NCI-H2029 (cell line): ENCODE measurements at places on chromosomes 4 and X.

DNA sequence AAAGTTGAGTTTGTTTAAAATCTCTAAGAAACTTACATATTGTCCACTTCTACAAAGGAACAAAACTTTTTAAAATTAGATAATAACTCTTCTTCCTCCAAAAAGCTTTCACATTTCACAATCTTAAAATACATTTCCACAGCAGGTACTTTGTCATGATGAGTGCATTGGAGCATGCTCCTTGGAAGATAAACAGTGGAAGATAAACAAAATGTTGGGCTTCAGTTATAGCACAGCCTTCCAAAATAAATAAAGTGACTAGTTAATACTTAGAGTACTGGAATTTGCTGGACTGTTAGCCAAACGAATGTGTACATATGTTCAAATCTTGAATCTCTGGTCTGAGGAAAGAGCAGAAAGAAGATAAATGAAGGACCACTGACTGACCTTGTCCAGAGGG lies 54.9 kb upstream of the PDE5A start:
- DNase-seq = no peak

- DNase-seq = no peak
These were observed 552.7 kb upstream of the SLIT2 start for GRCh38 chr4:19698961-19699360.

DNA sequence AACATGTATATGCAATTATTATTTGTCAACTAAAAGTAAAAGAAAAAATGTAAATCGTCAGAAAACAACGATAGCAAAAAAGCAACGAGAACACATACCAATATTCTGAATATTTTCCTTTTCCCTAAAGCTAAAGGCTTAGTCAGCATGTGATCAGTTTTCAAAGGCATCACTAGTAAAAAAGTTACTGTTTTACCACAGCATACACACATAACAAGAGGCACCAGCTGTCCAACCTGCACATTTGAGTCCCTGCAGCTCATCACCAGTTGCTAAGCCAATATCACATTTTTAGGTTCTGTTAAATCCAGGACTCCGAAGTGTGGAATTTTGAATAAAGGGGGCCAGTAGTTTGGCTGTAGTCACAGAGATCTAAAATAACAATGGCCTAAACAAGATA lies 203.8 kb downstream of the ADGRA3 start:
- no peak for DNase-seq

DNA sequence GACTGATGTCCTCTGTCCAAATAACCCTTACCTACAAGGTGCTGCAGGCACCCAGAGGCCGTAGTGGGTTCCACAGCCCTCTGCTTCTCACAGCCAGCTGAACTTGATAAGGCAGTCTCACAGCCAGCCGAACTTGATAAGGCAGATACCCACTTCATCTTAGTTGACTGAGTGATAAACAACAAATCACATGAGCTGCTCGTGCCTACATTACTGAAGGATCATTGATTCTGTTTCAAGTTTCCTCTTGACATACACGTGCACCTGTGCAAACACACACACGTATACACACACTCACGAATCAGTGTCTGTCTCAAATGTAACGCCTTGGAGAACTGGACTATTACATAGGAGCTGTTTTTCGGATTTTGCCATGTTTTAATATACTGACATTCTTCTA lies 276.3 kb downstream of the DCTD start:
- peak; percentile 83 for DNase-seq

DNA sequence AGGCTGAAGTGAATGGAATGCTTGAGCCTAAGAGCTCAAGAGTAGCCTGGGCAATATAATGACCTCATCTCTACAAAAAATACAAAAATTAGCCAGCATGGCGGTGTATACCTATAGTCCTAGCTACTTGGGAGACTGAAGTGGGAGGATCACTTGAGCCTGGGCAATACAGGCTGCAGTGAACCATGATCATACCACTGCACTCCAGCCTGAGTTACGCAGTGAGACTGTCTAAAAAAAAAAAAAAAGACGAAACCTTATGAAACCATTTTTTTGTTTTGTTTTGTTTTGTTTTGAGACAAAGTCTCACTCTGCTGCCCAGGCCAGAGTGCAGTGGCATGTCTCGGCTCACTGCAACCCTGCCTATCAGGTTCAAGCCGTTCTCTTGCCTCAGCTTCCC lies 36.9 kb downstream of the TLR10 start:
- DNase-seq = no peak

- no peak for DNase-seq
These were observed 6.9 kb downstream of the CXCL3 start for GRCh38 chr4:74031576-74031975.

DNA sequence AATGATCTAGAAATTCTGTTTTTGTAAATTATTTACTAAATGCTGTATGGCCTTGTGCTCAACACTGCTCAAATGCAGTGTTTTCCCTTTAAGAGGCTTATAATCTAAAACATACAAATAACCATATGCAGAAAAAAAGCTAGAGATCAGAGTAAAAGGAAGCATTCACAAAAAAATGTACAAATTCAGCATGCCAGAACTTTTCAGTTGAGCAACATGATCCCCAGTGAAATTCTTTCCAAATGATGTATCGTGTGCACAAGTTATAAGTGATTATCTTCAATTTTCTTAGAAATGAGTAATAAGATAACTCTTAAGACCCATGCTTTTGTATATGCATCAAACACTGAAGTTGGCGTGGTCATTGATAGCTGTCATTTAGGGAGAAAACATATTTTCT lies 5.0 kb downstream of the GPC3 start:
- DNase-seq = no peak

GRCh38 chr4:120977435-120977997 lies 55.0 kb upstream of the PRDM5 start:
- DNase-seq = no peak

DNA sequence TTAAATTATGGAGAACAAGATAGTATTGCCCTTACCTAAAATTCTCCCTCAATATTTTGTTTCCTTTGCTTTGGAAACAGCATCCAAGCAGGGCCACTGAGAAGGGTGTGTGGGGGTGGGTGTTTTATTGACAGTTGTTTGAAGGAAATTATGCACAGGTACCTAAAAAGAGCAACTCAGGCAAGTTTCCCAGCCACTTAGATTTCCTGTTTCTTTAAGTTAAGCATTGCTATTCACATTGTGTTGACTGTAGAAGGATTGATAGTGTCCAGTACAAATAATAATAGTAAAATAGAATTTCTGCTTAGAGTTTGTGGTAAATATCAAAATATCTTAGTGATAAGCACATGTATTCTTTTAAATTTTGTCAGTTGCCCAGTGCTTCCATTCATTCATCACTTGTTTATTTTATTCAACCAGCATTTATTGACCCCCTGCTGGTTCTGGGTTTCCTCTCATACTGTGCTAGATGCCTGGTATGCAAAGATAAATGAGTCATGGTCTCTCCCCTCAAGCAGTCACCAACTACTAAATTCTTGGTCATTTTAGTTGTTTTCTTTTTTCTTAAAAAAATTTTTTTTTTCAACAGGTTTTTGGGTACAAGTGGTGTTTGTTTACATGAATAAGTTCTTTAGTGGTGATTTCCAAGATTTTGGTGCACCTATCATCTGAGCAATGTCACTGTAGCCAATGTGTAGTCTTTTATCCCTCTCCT lies 50.0 kb downstream of the GALNT7 start:
- no peak for DNase-seq

DNA sequence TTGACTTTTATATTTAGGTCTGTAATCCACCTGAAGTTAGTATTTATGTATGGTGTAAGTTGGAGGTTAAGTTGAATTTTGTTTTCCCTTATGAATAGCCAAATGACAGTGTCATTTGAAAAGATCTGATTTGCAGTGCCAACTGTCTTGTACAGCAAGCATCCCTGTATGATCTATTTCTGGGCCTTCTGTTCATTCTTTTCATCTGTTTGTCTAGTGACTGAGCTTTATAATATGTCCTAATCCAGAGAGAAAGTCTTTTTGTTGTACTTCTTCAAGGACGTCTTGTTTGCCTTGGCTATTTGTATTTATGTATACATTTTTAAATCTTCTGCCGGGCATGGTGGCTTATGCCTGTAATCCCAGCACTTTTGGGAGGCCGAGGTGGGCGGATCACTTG lies 39.6 kb downstream of the CDKL5 start:
- DNase-seq = no peak

DNA sequence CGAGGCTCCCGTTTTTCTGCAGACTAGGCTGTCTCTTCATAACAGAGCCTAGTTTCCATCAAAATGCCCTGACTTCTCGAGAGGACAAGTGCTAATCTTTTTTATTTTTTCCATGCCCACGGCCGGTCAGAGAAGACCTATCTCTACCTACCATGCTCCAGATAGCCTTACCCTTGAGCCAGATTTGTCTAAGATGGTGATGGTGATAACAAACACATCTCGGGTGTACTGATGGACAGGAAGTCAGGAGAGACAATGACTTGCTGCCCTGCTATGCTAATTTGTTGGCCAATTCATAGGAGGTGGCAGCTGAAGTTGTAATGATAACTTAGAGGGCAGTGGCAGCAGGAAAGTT lies 42.2 kb upstream of the NKRF start:
- no peak for DNase-seq

GRCh38 chr4:176289561-176289960 lies 20.5 kb upstream of the ASB5 start:
- DNase-seq = no peak

- peak; percentile 26 for DNase-seq
These were observed 18.7 kb downstream of the FAM184B start for GRCh38 chr4:17762726-17763125.

DNA sequence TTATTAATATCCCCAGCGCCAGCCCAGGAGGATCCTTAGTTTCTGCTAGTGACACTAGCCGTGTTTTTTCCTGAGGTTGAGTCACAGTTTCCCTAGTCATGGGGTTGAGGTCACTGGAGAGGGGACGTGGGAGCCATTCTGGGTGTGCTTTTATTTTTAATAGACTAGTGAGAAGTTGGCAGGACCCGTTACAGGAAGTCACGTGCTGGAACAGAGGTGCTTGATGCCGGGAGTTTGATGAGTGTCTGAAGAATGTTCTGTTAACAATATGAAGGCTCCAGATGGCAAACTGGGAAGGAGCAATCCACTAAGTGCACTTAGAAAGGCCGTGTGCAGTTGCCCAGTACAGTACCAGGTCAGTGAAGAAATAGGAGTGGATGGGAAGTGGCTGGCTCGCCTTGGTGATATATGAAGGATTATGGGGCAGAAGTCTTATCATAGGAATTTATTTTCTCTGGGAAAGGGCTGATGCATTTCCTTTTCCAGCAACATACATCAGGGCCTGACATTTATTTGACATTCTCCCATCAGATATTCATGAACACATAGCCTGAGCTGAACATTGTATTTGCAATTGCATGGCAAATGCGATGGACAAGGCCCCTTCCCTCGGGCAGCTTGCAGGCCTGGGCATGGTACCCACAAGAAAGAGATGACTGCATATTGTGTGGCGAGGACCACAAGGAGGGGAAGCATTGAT lies 291.8 kb downstream of the FBXW7 start:
- DNase-seq = no peak

DNA sequence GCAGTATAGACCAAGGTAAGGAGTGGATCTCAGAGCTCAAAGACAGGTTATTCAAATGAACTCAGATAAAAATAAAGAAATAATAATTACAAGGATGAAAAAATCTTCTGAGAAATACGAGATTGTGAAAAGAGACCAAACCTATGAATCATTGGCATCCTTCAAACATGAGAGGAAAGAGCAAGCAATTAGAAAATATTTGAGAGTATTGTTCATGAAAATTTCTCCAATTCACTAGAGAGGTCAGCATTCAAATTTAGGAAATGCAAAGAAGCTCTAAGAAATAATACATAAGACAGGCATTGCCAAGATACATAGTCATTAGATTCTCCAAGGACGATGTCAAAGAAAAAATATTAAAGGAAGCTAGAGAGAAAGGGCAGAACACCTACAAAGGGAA lies 93.5 kb upstream of the GALNTL6 start:
- no peak for DNase-seq

DNA sequence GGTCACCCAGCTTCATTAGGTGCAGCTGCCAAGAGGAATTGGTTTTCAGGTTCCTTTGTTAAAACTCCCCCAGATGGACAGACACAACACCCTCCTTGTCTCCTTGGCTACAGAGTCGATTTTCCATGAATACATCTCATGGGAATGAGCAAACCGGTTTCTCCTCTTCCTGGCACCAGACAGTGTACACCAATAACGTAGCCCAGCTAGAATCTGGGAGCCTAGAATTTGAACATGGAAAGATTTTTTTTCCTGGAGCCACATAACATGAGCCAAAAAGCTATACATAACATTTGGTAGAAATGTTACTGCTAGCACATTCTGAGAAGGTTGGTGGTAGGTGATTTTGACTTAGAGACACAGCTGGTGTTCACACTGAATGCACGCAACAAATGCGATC lies 62.9 kb upstream of the SLC34A2 start:
- DNase-seq = no peak

DNA sequence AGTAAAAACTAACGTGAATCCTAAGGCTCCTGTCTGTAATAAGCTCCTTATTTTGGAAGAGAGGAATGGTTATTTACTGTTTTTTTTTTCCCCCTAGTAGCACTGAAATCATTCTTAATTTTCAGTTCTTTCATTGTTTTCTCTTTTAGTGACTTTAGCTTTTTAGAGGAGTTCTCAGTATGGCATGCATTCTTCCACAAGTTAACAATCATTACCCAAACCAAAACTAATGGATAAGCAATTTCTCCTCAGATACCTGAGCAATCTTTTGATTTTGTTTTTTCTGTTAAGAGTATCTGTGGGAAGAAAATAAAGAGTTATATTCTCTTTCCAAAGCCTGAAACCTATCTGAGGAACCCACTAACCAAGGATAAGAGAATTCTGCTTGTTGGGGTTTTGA lies 16.7 kb upstream of the PPA2 start:
- no peak for DNase-seq

GRCh38 chr4:87975466-87975865 lies at the start of gene SPP1:
Gene SPP1 (plus strand): TSS chr4:87975714. CDS start chr4:87976896, 1,182 bp downstream.
- DNase-seq = no peak

DNA sequence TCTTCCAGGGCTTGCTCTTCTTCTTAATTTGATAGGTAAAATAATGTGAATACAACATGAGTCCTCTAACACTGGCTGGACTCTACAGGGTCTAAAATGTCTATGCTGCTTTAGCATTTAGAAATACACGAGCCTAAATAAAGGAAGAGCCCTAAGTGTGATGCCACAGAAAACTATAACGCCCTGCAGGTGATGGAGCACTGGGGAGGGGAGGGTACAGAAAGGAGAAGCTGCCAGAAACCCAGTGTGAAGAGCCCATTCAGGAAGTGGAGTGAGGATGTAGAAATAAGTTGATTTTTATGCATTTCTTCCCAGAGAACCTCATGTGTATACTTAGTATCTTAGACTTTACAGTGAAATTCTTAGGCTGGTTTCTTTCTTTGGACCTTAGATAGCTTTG lies 83.4 kb downstream of the TNIP2 start:
- no peak for DNase-seq

DNA sequence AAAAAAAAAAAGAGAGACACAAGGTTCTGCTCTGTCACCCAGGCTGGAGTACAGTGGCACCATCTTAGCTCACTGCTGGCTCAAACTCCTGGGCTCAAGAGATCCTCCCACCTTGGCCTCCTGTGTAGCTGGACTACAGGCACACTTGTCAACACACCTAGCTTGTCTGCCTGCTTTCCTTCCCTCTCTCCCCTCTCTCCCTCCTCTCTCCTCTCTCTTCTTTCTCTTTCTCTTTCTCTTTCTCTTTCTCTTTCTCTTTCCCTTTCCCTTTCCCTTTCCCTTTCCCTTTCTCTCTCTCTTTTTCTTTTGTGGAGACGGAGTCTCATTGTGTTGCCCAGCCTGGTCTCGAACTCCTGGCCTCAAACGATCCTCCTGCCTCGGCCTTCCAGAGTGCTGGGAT lies 132.1 kb downstream of the DIPK2B start:
- peak; percentile 3 for DNase-seq
